ENCODE measurements at places on chromosomes 5 and 9.

GRCh38 chr5:134355681-134356080 lies 11.3 kb downstream of the CDKL3 start:
- no peak for DNase-seq

DNA sequence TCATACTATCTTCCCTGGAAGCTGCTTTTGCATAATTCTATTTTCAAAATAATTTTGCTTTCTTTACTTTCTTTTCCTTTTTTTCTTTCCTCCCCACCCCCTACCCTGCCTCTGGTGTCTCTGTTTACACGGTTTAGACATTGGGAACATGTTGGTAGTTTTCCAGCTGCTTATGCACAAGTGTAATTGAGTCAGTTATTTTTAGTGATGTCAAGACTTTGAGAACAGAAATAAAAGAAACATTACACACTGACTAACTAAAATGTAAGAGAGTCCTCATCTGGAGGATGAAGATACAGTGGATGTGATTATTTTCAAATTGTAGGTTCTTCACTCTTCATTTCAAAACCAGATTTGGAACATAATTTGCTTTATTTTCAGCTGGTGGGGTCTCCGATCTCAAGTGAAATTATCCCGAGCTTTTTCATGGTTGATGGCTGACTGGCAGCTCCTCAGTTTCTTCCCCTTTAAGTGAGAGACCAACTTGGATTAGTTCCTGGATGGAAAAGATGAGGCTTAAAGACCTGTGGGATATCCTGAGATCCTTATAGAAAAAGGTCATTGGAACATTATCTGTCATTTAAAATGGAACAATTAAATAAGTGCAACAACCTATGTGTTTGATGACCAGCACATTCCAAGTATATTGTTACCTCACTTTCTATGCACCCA lies 154.4 kb upstream of the ZNF462 start:
- no peak for DNase-seq

DNA sequence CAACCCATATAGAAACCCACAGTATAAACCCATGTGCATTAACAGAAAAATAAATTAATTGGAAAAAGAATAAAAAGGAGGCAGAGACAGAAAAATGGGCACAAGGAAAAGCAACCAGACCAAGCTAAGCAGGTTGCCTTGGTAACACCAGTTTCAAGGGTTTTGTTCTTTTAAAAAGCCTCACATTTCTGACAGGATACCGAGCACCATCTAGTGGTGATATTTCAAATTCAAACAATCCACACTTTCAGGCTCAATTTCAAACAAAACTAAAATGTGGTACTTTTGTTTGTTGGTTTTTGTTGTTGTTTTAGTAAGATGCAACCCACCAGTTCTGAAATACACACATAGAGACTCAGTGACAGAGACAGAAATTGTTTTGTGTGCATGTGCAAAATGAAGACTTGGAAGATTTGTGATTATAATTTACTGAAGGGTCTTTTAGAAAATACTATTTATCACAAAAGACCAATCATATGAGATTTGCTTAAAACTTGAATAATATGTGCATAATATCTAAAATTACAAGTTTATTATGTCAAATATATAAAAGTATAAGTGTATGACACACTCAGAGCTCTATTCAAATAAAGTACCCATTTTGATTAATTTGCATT lies 318.2 kb downstream of the SLCO4C1 start:
- no peak for DNase-seq

GRCh38 chr5:115243412-115243811 lies 19.3 kb downstream of the PGGT1B start:
- DNase-seq, result no peak

GRCh38 chr9:33620738-33621439 lies 96.8 kb downstream of the ANKRD18B start:
- no peak for DNase-seq

GRCh38 chr5:135076051-135076491 lies 42.0 kb upstream of the PITX1 start:
- DNase-seq, result no peak

GRCh38 chr9:98755006-98755618 lies 41.2 kb downstream of the ANKS6 start:
- DNase-seq, result no peak

DNA sequence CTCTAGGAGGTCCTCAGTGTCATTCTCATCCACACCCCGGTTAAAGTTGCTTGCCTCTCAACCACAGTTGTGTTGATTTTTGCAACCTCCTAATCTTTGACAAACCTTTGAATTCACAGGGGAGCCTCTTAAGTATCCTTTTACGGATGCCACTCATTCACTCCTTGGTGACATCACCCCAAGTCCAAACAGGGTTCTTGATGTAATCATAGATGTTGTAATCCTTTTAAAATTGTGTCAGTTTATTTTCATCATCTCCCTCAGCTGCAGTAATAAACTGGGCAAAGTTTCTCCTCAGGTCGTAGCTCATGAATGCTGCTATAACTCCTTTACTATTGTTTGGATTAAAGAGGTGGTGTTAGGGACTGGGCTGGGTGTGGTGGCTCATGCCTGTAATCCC lies 637.2 kb upstream of the NUDT12 start:
- no peak for DNase-seq

GRCh38 chr9:88998911-88999310 lies 7.6 kb downstream of the S1PR3 start:
- no peak for DNase-seq

Data from activated CD4-positive, alpha-beta T cell treated with anti-CD3 and anti-CD28 coated beads, Interleukin-2, amount 50 U/mL, for 1 hour (primary cell).